ENCODE measurements at places on chromosomes 2 and 18.

GRCh38 chr2:27569398-27569797, 13.4 kb upstream of the ZNF512 start:
- DNase-seq, result no peak

GRCh38 chr2:127355407-127356008, 32.3 kb downstream of the MAP3K2 start:
- DNase-seq, result no peak

DNA sequence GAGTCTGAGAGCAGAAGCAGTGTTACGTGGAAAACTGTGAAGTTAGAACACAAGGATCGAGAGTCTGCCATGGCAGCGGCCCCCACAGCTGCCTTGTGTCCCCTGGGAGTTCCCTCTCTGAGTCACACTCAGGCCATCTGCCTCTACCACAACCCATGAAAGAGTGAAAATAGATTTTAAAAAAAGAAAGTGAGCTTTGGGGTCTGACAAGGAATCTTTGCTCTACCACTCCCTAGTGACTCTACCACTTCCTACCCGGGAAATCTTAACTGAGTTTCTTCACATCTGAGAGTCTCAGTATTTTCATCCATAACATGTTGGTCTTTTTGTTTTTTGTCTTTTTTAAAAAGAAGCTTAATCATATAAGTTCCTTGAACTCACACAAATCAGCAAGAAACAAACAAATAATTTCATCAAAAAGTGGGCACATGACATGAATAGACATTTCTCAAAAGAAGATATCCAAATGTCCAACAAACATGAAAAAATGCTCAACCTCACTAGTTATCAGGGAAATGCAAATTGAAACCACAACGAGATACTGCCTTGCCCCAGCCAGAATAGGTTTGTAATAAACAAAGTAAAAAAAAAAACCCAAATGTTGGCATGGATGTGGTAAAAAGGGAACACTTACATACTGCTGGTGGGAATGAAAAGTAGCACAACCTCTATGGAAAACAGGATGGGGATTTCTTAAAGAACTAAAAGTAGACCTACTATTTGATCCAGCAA, 2.4 kb upstream of the MSGN1 start:
- no peak for DNase-seq

DNA sequence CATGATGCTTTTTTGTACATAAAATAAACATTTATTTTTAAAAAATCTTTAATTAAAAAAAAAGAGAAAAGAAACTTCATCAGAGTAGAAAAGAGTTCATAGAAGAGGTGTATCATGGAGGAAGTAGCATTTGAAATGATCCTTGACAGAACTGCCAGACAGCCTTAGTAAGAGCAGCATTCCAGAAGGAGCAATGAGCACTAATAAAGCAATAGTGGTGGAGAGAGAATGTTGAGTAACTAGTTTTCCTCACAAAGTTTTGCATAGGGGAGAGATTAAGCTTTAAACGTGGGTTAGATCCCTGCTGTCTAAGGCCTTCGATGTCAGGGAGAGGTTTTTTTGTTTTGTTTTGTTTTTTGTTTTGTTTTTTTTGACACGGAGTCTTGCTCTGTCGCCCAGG, 29.8 kb upstream of the METTL21A start:
- DNase-seq, result no peak

GRCh38 chr2:171798156-171798820, 95.8 kb downstream of the SLC25A12 start:
- no peak for DNase-seq

DNA sequence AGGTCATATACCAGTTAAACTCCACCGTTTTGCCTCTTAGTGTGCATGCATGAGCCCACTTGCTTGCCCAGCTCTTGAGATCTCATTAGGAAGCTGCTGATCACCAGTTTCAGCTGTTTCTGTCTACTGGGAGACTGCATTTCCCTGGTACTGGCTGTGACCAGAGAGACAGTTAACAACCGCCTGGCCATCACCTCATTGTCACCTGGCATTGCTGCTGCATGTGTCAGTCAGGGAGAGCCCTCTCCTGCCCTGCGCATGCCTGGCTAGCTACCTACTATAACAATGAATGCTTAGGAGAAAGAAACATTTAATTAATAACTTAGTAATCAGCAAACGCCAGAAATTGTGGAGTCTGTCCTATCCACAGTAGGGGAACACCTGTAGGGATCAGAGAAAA, 265.8 kb upstream of the CYRIA start:
- DNase-seq, result no peak

GRCh38 chr2:138036522-138036921, 72.2 kb downstream of the HNMT start:
- DNase-seq, result no peak

DNA sequence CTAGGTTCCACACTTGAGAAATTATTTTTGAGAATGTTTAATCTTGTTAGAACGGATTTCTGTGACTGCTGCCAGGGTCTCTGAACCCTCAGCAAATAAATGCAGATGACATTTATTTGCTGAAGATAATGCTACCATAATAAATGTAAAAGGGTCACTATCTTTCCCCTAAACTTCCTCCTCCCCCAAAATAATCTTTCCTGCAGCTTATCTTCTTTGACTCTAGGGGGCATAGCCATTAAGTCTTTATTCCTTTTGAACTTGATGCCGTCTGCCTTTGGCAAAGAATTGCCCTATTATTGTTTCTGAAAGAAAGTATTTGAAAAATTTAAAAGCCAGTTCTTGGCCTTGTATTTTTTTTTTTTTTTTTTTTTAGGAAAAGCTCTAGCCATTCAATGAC, 63.6 kb upstream of the ACSL3 start:
- no peak for DNase-seq

- DNase-seq, result peak; percentile 56
Measured at GRCh38 chr2:173037245-173038120, 38.2 kb upstream of the MAP3K20 start.

GRCh38 chr18:11962597-11962996, 18.7 kb upstream of the IMPA2 start:
- no peak for DNase-seq

All from gastrocnemius medialis (tissue), 4 donors.